Stimulated activated CD4-positive, alpha-beta T cell treated with anti-CD3 and anti-CD28 coated beads, TNF-alpha, amount 100 ng/mL, for 24 hours (primary cell): ENCODE measurements at places on chromosomes 4 and X.

- DNase-seq, result no peak
These were observed 620.0 kb downstream of the ANKRD50 start for GRCh38 chr4:124092541-124092984.

DNA sequence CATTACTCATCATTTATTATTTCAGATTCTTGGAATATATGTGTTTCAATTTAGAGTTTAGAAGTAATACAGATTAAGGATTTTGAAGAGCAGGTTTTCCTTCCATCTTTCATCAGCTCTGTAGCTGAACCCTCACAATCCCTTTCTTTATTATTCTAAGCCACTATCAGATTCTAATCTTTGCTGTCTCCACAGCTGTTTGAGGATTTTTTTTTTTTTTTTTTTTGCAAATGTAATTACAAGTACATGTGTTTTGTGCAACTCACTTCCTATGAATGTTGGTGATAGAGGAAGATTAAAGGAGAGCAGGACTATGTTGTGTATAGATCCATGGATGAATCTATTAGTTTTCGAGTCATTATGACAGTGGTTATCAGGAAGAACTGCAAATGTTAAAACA lies 87.4 kb upstream of the TENM3 start:
- DNase-seq, result no peak

- no peak for DNase-seq
These were observed 1.2 kb downstream of the NLGN4X start for GRCh38 chrX:6227453-6227835.

DNA sequence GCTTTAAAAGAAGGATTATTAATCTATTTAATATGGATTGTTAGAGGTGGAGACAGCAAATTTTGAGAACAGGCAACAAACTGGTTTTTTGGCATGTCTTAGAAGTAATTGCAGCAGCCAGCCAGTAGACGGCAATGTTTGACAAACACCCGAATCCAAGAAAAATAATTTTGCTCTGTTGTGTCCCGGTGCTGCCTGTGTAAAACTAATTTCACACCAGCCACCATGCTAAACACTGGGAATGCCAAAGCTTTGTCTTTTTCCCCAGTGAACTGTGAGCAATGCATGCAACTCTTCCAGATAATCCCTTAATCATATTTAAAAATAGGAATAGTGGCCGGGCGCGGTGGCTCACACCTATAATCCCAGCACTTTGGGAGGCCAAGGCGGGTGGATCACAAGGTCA lies 25.9 kb downstream of the SMIM31 start:
- DNase-seq, result peak; percentile 9

GRCh38 chr4:1288786-1289185 lies 905 bp upstream of the MAEA start:
- no peak for DNase-seq

DNA sequence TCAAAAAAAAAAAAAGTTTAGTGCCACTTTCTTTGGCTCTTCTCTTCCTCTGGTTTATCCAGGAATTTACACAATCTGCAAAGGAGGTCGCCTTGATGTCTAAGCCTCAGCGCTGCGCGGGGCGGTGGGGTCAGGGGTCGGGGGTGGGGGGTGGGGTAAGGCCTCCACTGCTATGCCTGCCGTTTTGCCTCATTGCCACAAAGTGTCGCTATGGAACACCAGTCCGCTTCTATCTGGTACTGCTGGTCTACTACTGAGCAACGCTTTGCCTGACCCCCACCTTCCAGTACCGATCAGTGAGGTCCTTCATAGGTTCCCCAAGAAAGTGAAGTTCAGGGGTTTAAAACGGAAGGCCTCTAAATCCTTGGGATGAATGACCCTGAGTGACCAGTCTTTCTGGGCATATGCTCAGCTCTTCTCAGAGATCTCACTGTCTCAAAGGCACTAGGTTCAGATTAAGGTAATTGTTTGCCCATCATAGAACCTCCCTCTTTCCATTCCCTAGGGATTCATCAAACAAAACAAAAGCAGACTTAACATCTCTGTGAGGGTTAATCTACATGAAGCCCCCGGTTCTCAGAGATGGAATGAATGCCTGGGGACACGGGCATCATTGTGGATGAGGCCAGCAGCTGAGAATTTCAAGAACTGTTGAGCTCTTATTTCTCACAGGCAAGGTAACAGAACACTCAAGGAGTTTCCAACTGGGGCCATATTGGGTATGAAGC lies 16.9 kb upstream of the TSR2 start:
- DNase-seq, result no peak
